ENCODE measurements at places on chromosomes 12 and 14.

DNA sequence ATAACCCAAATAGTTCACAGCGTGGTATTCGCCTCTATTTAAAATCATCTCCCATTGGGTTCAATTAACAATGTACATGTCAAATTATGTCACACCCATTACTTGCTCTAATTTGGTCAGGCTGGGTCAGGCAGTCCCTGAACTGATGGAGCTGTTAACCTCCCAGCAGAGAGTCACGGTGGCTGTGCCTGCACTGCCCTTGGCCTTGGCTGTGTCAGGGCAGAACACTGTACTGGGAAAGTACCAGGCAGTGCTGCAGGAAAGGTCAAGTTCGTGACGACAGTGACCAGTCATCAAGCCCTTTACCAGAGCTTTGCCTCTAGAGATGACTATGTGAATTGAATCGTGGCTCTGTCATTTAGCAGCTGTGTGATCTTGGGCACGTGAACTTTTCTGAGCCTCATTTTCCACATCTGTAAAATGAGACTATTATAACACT lies 100.0 kb downstream of the ARF6 start:
- no peak for DNase-seq

- no peak for DNase-seq
Measured at GRCh38 chr12:104486943-104487819, 30.4 kb downstream of the CHST11 start.

GRCh38 chr14:105213361-105213760 lies 32.2 kb upstream of the NUDT14 start:
- no peak for DNase-seq

- DNase-seq: no peak
Measured at GRCh38 chr12:124639122-124639806, 71.9 kb upstream of the NCOR2 start.

GRCh38 chr12:2118061-2118460 lies 65.3 kb downstream of the CACNA1C start:
- DNase-seq: no peak

DNA sequence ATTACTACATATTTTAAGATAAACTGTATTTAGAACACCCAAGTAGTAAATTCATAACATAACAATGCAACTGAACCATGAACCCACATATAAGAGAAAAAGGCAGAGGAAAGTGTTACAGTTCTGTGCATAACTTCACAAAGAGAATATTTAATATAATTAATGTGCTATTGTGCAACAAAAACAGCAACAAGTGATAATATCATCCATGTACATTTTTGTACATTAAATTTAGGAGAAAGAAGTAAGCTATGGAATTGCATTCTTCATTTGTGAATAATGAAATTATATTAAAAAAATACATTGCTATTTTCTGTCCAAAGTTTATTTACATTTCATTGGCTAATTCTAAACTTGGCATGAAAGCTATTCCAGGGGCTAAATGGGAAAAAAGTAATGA lies 72.6 kb downstream of the PLEKHG7 start:
- no peak for DNase-seq

GRCh38 chr14:29043737-29044136 lies 277.1 kb downstream of the FOXG1 start:
- no peak for DNase-seq

Data from hypothalamus (tissue), 51 donors.